ENCODE measurements at places on chromosomes 5 and 9.

DNA sequence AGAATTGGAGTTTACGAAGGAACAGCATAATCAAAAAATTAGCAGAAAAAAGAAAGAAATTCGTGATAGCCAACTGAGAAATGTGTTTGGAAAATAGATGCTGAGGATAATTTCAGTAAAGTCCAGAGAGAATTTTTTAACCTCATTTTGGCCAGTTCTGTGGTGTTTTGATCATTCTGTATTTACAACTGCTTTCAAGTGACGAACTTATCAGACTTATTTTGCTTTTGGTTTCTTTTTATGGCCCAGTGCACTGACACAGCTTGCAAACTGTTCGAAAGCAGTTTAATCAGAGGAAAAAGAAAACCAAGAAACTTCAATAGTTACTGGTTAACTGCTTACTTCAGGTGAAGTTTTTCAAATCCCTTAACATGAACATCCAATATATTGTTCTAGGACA is 1.9 kb downstream of the SDHA start:
- DNase-seq, result no peak

GRCh38 chr9:19457693-19458009 is 48.8 kb downstream of the ACER2 start:
- no peak for DNase-seq

DNA sequence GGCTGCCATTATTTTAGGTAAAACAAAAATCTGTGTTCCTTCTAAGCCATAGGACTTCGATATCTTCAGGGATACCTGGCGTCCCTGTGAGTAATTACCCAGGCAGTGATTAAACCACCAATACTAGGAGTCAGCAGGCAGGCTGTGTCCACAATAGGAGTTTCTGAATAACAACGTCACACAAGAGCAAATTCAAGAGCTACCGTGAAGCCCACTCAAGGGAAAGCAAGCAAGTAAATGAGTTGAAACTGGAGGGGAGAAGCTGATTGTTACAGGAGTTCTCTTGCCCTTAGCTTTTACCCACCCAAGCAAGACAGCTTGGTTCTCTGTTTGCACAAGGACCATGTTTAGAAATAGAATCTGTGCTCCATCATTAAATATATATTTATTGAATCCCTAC is 50.8 kb downstream of the SEMA5A start:
- no peak for DNase-seq

DNA sequence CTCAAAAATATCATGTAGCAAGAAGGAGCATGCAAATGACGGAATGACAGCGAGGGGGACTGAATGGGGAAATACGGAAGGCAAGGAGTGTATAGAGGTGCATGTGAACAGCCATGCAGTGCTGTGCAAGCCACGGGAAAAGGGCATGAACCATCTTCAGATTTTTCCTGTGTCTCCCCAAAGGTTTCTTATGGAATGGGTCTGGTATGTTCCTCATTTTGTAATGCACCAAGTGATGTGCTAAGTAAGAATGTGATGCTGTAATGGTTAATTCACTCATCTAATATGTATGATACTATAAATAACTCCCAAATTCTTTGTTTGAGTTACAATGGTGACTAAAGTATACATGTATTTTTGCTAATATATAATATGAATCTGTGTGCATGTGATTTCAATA is 99.0 kb upstream of the DAB2 start:
- peak; percentile 94 for DNase-seq

DNA sequence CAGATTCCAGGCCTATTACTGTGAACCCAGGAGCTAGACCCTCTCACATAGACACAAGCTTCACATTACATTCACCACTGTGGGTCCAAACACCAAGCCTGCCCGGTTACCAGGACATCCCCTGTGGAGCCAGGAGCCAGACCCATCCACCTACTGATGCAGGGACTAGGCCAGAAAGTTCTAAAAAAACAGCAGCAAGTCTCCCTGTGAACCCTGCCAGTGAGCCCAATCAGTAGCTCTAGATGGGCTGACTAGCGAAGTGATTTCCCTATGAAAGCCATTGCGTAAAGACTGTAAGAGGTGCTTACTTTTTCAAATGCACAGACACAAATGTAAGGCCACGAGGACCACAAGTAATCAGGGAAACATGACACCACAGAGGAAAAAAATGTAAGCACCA is 352.3 kb downstream of the TMEM161B start:
- DNase-seq, result no peak

All from HCEC 1CT (cell line).